ENCODE measurements at places on chromosomes 4 and X. TPM values are rescaled to one million over a fixed set of nuclear protein-coding genes. Genes with fewer than 3 reads are reported as not detected.

Gene CXCL11
- not detected for total RNA-seq

Gene TRAM1L1
- total RNA-seq = 0.96 TPM

DNA sequence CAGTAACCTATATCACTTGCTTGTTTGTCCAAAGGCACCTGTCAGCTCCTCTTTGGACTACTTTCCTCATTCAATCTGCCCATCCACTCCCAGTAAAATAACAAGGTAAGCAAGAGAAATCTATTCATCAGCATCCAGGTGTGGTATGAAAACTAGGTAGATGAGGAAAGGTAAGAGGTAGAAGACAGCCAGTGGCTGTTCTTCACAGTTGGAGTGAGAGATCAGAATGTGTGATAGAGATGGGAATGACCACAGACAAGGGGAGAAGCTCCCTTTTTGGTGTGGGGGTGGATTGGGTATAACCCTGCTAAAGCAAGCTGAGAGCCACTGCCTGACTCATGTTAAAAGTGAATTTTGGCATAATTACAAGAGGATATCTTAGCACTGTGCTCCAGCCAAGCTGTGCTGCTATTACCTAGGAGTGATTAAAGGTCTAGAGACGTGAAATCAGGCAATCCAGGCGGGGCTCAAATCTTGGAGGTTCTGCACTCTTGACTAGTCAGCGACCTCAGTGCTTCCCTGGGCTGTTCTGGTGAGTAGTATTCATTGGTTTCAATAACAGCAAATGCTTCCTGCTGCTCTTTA, 28.1 kb upstream of the RASL11B start:
- DNase-seq = no peak

GRCh38 chrX:54695231-54695630, 102.8 kb downstream of the ITIH6 start:
- DNase-seq = no peak

Gene SLC26A1
- total RNA-seq = 0.20 TPM

DNA sequence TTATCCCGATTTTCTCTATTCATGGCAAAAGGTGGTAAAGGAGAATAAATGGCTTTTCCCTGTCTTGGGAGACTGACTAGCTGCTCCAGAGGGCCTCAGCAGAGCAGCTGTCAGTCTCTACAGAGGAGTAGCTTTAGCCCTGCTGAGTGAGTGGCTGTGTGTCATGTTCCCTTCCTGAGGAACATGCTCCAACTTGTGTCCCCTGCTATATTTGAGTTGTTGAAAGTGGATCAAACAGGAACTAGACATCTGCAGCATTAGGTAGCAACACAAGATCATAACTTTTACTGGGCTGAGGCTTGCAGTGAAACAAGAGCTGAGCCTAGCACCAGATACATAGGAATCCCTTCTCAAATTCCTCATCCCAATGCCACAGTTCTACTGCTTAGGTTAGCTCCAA, 26.7 kb upstream of the PLAC1 start:
- no peak for DNase-seq

- no peak for DNase-seq
These were observed 28.7 kb downstream of the DOK7 start for GRCh38 chr4:3491681-3492405.

- DNase-seq = no peak
These were observed 245.9 kb downstream of the IDS start for GRCh38 chrX:149259241-149259640.

Gene ACOX3
- 21.6 TPM for total RNA-seq

DNA sequence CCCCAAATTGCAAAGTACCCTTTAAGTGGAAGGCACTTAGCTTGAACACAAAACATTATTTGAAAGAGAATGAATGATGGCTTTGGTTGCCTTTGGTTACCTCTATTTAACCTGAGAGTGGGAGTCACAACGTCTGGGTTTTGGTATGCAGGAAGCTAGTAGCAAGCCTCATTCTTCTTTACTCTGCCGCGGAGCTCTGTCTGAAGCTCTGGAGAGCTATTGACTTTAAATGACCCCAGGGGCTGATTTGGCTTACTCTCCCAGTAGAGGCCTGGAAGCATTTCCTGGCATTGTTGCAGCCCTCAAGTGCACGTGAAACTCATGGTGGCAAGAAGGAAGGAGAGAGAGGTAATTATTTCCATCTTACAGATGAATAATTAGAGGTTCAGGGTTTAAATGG, 81.8 kb upstream of the MAGEA4 start:
- no peak for DNase-seq

Gene ADH1B
- total RNA-seq = 744 TPM

Gene DNASE1L1
- 37.1 TPM for total RNA-seq

DNA sequence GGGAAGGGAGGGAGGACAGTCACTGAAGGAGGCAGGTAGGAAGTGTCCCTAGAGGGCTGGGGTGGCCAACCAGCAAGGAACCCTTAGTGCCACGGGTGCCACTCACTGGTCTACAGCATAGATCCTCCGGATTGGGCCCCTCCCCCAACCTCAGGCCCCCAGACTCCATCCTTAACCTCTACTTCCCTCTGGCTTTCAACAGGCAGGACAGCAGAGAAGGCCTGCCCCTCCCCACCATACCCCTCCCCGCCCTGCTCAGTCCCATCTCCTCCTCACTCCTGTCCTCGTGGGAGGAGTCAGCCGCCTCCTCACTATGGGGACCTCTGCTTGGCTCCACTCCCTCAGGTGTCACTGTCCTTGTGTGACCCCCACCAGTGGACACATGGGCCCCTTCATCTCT, 77.7 kb upstream of the PSAPL1 start:
- DNase-seq = no peak

DNA sequence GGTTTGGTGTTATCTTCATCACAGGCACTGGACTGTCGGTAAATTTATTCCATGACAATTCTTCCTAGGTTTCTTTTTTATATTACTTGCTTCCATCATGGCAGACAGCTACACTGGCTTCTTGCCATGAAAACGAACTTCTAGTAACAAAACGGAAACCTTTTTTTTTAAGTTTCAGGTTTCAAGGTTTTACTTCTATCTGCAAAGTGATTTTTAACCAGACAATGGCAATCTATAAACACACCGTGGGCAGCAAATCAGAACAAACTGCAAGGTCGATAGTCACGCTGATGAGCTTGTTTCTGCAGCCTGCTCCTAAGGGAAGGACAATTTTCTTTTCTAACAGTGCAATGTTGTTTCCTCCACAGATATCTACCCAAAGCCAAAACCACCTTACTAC, 29.9 kb downstream of the XG start:
- no peak for DNase-seq

Gene TTC29
- not detected for total RNA-seq

Gene EDNRA
- total RNA-seq = 28.3 TPM

DNA sequence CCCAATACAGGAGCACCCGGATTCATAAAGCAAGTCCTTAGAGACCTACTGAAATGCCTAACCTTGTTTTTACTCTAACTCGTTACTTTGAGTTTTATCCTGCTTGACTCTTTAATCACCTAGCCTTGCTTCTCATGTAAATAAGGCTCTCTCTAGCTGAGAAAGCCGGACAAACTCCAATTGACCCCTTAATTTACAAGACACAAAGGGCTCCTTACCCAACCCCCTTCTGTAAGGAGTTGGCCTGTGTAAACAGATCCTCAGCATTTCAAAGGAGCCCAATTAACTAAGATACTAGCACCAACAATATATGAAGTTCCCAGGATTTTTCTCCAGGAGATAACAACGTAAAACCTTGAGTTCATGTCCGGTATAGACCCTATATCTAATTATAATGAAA, 61.7 kb downstream of the CT47B1 start:
- DNase-seq = no peak

DNA sequence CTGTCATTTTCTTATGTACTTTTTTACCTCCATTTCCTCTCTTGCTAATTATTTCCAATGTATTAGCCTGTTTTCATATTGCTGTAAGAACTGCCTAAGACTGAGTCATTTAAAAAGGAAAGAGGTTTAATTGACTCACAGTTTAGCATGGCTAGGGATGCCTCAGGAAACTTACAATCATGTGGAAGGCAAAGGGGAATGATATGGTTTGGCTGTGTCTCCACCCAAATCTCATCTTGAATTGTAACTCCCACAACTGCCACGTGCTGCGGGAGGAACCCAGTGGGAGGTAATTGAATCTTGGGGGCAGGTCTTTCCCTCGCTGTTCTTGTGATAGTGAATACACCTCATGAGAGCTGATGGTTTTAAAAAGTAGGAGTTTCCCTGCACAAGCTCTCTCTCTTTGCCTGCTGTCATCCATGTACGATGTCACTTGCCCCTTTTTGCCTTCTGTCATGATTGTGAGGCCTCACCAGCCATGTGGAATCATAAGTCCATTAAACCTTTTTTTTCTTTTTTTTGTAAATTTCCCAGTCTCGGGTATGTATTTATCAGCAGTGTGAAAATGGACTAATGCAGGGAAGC, 870.0 kb upstream of the INTU start:
- DNase-seq = no peak

Gene EGF
- total RNA-seq = 2.4 TPM

- no peak for DNase-seq
These were observed 80.6 kb downstream of the PBDC1 start for GRCh38 chrX:76253432-76253831.

- no peak for DNase-seq
These were observed 292.1 kb downstream of the PRDM5 start for GRCh38 chr4:120630427-120630826.

DNA sequence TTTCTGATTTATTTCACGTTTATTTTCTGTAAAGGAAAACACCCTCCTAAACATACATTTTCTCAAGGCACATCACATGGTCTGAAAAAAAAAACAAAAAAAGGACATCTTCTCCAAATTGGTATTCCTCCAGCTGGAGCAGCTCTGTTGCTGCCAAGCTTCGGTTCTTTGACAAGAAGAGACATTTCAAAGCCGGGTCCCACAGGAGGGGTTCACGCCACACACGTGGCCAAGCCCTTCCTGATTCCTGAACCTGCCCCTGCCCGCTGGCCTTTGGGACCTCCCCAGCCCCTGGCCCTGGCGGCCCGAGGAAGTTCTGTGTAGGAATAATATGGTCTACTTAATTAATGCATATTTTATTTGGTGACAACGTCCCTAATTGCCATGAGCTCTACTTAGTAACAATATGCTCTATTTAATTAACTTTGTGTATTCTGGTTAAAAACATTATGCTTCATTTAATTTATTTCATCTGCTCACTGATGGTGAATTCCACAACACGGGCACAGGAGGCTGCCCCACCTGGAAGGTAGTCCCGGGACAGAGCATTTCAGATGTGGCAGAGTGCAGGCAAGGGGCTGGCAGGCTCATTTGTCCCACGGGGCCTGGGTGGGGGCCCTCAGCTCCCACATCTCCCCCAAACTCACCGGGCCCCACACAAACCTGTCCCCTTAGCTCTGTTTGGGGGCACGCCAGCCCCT, 5.4 kb upstream of the RGS12 start:
- DNase-seq = no peak

GRCh38 chr4:178316211-178316610, 874.0 kb upstream of the AGA start:
- DNase-seq = no peak

DNA sequence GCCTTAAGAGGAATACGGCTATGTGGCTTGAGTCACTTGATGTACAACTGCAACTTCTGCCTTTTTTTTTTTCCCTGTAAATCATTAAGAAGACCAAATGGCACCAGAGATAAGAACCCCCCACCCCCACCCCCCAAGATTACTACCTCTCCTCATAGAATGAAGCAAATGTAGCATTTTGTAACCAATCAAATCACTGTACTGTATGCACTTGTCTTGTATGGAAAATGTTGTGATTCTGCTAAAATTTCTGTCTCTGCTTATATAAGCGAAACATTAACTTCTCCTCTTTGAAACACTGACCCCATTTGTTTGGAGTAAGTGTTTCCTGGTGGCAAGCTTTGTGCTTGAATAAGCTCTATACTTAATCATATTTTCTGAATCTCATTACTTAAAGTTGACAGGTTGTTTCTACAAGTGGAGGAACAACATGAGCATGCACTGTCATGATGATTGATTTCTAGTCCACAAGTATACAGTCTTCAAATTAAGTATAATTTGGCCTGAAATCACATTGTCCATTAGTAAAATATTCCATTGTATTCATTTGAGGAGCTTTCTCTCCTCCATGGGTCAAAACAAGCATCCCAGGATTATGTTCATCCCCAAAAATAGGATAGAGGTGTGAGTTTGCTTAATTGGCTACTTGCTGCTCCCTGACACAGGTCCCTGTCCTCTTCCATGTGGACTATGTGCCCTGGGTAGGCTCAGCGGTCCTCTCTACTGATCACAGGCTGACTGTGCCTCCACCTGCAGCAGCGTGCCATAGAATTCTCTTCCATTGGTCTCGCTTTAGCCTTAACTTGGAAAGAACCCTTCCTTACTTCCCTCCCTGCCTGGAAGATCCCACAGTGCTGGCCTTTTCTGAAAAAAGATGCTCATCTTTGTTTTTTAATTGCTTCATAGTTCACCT, 104.0 kb upstream of the BMP2K start:
- no peak for DNase-seq

Gene INPP4B
- total RNA-seq = 20.7 TPM

- DNase-seq = no peak
These were observed 56.0 kb downstream of the ZCCHC12 start for GRCh38 chrX:118879586-118879985.

DNA sequence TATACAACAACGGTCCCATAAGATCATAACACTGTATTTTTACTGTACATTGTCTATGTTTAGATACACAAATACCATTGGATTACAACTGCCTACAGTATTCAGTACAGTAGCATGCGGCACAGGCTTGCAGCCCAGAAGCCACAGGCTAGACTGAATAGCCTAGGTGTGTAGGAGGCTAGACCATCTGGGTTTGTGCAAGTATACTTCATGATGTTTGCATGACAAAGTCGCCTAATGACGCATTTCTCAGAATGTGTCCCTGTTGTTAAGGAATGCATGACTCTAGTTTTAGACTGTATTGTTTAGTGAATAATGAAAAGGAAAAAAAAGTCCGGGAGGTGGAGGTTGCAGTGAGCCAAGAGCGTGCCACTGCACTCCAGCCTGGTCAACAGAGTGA, 56.5 kb upstream of the C4orf50 start:
- no peak for DNase-seq

- no peak for DNase-seq
These were observed 26.4 kb downstream of the DOK7 start for GRCh38 chr4:3489451-3489962.

DNA sequence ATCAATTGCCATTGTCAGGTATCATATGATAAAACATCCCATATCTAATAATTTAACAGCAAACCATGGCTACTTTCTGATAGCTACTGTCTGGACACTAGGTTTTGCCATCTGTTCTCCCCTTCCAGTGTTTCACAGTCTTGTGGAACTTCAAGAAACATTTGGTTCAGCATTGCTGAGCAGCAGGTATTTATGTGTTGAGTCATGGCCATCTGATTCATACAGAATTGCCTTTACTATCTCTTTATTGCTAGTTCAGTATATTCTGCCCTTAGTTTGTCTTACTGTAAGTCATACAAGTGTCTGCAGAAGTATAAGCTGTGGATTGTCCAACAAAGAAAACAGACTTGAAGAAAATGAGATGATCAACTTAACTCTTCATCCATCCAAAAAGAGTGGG, 7.0 kb downstream of the NPY5R start:
- DNase-seq = no peak

GRCh38 chrX:44952329-44953027, 79.5 kb downstream of the KDM6A start:
- no peak for DNase-seq

- DNase-seq = no peak
These were observed 212.8 kb upstream of the PACRGL start for GRCh38 chr4:20487446-20487845.

GRCh38 chrX:32852203-32852602, 359.1 kb downstream of the DMD start:
- no peak for DNase-seq

Measured in upper lobe of right lung (tissue), 1 donor.